NCI-H187 treated with DMSO at 0.1 percent for 48 hours (cell line): ENCODE measurements at places on chromosomes 13 and 19.

DNA sequence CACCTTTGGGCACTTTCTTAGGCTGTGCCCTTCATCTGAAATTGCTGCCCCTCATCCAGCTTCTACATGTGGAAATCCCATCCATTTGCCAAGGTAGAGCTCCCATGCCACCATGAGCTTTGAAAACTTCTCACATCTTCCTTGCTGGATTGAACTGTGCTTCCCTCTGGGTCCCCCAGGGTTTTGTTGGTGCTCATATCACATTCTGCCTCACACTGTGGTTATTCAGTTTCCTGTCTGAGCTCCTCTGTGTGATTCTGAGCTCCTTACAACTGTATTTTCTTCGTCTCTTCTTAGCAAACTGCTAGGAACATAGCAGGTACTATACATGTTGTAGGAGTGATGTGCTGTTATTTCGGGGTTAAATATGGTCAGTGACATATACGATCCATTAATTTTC is 74.9 kb upstream of the KL start:
- no peak for DNase-seq

DNA sequence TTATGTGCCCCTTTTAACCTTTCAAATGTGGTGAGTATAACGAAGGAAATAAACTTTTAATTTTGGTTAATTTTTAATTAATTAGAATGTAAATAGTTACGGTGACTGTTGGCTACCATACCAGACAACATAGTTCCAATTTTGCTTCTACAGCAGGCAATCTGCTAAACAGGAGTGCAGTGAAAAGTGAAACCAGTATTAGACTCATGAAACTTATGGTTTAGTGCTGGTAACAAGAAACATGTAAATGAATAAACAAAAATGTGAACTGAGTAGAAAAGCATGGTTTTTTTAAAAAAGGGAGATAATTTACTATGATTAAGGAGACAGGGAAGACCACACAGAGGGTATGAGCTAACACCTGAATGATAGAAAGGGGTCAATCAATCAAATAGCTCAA is 478.4 kb downstream of the PCDH9 start:
- DNase-seq: no peak

DNA sequence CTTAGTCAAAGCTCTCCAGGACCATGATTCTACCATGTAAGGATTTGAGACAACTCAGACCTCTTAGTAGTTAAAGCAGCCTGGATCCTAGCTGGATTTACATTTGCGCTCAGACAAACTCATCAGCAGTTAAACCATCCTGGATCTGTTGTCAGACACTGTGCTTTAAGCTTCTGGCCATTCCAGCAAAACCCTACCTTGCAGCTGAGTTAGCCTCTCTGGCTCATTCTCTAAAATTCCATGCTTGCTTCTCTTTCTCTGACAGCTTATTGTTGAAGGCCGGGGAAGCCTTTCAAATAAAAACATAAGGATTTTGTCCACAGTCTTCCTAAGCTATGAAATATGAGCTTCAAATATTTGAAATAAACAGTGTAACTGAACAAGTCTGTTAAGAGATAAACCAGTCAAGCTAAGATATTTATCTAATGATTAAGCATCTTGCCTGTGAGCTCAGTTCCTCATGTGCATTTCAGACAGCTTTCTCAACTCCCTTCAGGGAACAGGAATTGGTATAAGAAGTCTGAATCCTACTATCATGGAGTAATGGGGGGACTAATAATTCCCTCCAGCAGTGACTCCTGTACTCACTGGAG is 89.3 kb downstream of the SLAIN1 start:
- DNase-seq: no peak

GRCh38 chr13:26255691-26256277 is 1.9 kb downstream of the CDK8 start:
- no peak for DNase-seq

GRCh38 chr13:97743938-97744337 is 209.5 kb upstream of the IPO5 start:
- DNase-seq: no peak

GRCh38 chr13:67136157-67136556 is 94.0 kb downstream of the PCDH9 start:
- DNase-seq: peak; percentile 6

DNA sequence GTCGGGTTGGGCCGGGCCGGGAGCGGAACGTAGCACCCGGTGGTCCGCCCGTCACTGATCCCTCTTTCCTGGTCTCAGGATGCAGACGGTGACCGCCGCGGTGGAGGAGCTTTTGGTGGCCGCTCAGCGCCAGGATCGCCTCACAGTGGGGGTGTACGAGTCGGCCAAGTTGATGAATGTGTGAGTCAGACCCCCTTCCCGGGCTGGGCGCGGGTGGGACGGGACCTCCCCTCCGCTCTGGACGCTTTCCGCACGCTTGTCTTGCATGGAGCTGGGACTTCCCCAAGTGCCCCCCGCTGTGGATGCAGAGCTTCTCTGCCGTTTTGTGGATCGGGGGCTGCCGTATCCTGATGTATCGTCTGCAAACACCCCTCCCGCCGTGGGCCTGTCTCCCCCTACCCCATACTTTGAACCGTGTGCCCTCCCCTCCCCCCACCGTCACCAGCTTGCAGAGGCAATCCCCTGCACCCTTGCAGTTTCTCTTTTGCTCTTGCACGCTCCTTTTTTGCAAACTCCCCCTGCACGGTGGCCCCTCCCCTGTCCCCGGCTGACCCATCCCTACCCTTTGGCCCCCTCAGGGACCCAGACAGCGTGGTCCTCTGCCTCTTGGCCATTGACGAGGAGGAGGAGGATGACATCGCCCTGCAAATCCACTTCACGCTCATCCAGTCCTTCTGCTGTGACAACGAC is 669 bp downstream of the GADD45B start:
- no peak for DNase-seq

DNA sequence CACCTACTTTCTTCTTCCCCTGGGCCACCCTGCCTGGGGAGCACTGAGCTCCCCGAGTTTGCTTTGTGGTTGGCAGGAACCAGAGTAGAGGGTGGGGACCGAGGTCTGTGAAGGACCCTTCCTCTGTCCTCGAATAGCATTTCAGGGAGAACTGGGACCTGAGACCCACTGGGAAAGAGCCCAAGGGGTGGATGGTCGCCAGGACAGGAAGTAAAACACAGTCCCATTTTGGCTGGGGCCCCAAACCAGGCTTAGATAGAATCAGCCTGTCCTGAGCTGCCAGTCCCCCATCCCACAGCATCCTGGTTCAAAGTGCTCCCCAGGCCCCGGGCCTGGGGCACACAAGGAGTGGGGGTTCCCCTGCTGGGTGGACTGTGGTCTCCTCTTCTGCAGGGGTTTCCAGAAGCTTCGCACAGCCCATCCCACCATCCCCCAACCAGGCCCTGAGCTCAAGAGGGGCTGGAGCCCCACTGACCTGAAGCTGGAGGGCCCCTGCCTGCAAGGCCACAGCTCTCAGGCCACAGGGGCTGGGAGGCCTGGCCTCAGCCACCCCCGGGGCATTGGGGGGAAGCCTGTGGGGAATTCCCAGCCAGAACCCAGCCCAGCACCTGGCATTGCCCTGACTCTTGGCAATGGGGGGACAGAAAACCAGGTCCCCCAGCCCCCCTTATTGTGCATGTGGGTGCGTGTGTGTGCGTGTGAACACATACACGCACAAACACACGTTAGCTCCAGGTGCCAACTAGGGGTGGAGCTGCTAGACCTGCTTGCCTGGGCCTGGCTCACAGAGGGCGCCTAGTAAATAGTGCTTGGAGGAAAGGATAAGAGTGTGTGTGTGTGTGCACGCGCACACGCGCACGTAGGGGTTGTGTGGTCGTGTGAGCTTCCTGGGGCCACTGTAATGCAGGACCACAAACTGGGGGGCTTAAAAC is 995 bp upstream of the MKNK2 start:
- no peak for DNase-seq

GRCh38 chr13:43558326-43558725 is 228.4 kb downstream of the ENOX1 start:
- no peak for DNase-seq

DNA sequence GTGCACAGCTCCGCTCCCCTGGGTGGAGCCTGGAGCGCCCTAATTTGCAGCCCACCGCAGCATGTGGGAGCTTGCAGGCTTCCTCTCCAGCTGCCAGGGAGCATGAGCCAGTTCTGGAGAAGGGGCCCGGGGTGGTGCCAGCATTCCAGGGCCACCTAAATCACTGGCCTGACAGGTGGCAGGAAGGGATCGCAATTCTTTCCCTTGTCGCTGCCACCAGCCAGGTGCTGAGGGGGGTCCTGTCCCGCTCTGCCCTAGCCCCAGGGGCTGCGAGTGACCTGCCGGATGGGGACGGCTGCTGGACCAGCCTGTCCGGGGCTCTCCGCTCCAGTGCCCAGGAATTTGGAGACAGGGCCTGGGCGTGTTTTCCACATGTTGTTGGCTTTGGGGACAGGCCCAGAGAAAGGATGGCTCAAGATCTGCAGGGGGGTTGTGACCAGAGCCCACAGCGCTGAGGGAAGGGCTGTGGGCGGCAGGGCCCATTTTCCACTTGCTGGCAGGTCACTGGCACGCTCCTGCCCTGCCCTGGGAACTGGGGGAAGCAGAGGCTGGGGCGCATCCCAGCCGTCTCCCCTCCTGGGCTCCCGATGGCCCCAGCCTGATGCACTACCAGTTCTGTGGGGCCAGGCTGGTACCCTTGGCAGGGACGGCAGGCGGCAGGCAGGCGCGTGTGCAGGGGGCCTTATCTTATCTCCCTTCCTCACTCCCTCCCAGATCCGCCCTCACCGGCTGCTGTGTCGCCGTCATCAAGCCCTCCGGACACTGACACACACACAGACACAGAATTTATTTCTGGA is 9.5 kb downstream of the NDUFA11 start:
- no peak for DNase-seq

DNA sequence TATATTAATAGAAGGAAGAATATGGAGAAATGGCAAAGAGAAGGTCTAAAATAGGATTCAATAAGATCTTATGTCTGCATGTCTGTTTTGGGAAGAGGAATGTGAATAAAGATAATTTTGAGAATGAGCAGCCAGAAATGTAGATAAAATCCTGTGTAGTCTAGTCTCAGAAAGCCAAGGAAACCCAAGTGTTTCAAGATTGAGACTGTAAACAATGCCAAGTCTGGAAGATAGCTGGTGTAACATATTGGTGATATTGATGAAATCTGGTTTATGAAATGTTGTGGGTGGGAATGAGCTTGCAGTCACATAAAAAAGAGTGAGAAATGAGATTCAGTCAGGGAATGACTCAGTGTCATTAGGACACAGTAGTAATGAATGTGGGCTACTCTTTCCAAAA is 1180.3 kb upstream of the PCDH20 start:
- no peak for DNase-seq

- no peak for DNase-seq
These were observed 43.3 kb downstream of the PTPRS start for GRCh38 chr19:5297272-5297669.

- no peak for DNase-seq
These were observed 221.2 kb downstream of the DCLK1 start for GRCh38 chr13:35909837-35910540.

DNA sequence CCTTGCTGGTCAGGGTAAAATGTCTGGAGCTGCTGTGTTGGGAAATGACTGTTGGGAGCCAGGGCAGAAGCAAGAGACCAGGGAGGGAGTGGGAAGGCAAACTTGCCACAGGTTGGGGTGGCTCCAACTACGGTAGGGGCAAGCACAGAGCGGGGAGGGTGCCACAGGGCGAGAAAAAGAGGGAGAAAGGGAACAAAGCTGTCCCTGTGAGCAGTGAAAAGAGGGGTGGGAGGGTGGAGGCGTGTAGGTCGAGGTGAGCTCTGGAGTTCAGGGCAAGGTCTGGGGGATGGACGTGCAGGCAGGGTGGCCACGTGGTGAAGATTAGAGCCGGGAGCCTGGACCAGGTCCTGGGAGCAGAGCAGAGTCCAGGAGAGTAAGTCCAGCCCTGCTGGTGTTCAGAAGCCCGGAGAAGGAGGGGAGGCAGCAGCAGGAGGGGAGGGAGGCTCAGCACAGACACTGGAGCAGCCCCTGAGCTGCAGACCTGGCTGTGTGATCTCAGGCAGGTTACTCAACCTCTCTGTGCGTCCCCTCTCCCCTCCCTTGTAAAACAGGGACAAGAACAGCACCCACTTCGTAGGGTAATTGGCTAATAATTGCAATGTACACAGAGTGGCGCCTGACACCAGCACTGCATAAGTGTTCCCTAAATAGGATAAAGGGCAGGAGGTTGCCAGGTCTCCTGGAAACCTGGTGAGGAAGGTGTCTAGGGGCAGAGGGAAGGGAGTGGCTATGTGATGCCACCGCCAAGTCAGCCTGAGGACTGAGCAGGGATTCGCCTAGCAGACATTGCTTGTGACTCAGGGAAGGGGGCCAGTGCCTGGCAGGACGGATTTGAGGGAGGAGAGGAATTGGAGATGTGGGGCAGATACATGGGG is 3.2 kb upstream of the POLR2E start:
- DNase-seq: no peak

GRCh38 chr13:27600711-27601110 is 19.6 kb downstream of the LNX2 start:
- no peak for DNase-seq

- DNase-seq: no peak
These were observed 16.7 kb downstream of the TSKS start for GRCh38 chr19:49746206-49746958.

DNA sequence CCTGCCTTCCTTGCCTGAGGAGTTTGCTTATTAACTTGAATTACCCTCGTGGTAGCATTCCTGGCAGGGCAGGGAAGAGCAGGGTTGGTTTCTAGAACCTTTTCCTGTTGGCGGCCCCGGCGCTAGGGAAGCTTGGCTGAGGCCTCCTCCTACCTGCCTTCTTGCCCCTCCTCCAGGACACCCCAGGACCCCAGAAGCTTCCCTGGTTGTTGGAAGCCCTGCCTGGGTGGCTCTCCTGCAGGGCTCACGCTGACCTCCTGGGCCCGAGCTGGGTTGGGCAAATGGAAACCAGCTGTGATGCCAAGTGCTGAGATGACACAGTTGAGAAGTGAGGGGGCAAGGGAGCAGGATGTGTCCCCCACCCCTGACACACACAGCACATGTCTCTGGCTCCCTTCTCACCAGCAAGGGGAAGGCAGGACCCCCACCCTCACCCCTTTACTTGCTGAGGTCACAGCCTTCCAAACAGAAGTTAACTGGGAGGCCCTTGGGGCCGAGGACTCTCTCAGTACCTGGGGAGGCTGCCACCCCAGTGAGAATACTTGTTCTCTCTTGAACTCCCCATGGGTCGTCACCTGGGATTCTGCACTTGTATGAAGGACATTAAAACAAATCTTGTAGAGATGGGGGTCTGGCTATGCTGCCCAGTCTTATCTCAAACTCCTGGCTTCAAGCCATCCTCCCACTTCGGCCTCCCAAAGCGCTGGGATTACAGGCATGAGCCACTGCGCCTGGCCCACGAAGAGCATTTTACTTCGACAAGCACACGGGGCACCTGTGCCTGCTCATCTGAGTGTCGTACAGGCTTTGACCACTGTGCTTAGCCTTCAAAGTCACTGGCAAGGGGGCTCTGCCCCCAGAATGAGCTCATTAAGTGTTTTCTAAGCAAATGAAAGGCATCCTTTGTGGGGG is 10.5 kb downstream of the CEBPA start:
- no peak for DNase-seq

- DNase-seq: no peak
These were observed 66.9 kb upstream of the CACNA1A start for GRCh38 chr19:13573056-13573667.

GRCh38 chr13:23384111-23384510 is 49.4 kb downstream of the SACS start:
- DNase-seq: no peak

GRCh38 chr13:100330662-100331061 is 241.8 kb downstream of the PCCA start:
- no peak for DNase-seq

GRCh38 chr13:24232474-24232873 is 72.0 kb downstream of the SPATA13 start:
- DNase-seq: no peak

- no peak for DNase-seq
These were observed 14.2 kb upstream of the LILRB1 start for GRCh38 chr19:54616057-54616456.

GRCh38 chr19:4580021-4580901 is 20.8 kb upstream of the SEMA6B start:
- DNase-seq: no peak
